ENCODE measurements at places on chromosomes 3 and 15.

- peak; percentile 18 for DNase-seq
These were observed 60.4 kb upstream of the SLC2A2 start for GRCh38 chr3:171086914-171087313.

- DNase-seq = no peak
These were observed 94.0 kb upstream of the MEX3B start for GRCh38 chr15:82139823-82140268.

- peak; percentile 67 for DNase-seq
These were observed 159.6 kb upstream of the KCNH8 start for GRCh38 chr3:18988614-18989229.

DNA sequence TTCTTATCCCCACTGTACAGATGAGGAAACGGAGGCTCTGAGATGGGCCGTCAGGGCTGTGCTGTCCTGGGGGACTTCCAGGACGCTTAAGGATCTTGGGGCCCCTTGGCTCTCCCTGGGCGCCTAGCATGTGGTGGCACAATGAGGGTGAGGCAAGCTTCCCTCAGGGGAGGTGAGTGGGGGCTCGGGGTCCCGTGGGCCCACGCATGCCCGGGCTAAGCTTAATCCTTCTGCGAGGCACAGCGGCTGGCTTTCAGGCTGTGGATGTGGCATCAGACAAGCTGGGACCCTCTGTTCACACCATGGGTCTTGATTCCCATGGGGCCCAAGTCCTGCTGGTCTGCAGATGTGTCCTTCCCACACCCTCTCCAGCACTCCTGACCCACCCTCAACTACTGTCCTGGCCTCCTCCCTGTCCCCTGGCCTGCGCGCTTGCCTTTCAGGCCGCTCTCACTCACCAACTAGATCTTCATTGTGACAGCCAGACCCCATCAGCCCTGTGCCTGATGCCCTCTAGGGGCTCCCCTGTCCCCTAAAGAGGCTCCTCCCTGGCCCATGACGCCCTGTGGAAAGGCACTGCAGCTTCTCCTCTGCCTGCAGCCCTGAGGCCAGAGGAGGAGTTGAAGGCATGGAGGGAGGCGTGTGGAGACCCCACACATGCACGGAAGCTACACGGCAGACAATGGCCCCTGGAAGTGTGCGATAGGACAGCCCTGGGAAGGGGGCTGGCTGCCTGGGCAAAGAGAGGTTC is 11.3 kb downstream of the DUSP7 start:
- no peak for DNase-seq

DNA sequence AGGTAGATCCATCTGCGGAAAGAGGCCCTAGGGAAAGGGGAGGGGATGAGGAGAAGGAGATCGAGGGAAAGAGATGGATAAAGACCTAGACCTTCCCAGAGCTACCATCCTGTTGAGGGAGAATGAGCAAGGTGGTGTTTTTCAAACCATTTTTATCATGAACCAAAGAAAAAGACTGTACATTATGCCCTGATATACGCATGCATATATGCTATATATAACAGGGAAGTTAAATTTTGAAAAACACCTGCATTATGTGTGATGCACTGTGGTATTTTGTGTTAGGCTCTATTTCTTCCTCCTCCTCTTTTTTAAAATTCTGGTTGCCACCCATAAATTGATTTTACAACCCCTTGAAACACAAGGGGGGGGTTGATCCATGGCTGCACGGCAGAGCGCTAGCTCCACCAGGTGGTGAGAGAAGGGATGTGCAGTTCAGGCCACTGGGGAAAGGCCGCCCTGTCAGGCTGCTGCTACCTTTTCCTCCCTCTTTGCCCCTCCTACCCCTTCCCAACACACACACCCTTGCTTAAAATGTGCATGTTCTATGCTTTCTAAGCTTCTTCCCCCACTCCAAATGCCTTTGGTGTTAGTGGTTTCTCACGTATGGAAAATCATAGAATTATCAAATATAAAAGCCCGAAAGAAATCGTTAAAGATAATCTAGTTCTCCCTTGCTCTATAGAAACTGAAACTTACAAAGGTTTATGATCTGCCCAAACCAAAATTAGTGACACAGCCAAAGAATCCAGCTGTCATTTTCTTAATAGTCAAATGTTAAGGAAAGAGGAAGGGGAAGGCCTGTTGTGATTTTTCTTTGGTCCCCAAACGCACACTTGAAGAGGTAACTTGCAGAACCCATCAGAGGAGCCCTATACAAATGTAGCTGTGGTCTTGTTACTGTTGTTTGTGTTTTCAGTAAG is 262.0 kb upstream of the UMPS start:
- peak; percentile 12 for DNase-seq

GRCh38 chr3:77620009-77620408 is 580.1 kb downstream of the ROBO2 start:
- no peak for DNase-seq

- DNase-seq = peak; percentile 96
These were observed 11.7 kb downstream of the ABCC5 start for GRCh38 chr3:184005941-184006507.

GRCh38 chr3:122743581-122744120 is 50.0 kb downstream of the HSPBAP1 start:
- DNase-seq = no peak

GRCh38 chr15:48112242-48112641 is 8.5 kb upstream of the SLC24A5 start:
- no peak for DNase-seq

GRCh38 chr3:77411334-77411733 is 371.4 kb downstream of the ROBO2 start:
- DNase-seq = no peak

DNA sequence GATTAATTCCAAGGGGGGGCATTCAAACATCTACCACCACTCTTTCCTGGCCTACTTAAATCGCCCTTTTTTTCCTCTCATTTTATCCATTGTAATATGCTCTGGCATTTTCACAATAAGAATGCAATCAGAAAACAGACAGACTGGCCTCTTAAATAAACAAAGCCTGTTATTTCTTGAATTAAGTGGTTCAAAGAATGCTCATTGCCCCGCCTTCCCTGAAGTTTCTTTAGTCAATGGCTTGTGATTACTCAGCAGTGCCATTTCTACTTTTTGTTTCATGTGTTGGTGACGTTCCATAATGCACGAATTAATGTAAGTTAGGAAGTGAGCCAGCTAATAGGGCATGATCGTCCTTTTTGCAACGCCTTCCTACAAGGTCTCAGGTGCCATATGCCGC is 68.0 kb downstream of the FBN1 start:
- DNase-seq = no peak

DNA sequence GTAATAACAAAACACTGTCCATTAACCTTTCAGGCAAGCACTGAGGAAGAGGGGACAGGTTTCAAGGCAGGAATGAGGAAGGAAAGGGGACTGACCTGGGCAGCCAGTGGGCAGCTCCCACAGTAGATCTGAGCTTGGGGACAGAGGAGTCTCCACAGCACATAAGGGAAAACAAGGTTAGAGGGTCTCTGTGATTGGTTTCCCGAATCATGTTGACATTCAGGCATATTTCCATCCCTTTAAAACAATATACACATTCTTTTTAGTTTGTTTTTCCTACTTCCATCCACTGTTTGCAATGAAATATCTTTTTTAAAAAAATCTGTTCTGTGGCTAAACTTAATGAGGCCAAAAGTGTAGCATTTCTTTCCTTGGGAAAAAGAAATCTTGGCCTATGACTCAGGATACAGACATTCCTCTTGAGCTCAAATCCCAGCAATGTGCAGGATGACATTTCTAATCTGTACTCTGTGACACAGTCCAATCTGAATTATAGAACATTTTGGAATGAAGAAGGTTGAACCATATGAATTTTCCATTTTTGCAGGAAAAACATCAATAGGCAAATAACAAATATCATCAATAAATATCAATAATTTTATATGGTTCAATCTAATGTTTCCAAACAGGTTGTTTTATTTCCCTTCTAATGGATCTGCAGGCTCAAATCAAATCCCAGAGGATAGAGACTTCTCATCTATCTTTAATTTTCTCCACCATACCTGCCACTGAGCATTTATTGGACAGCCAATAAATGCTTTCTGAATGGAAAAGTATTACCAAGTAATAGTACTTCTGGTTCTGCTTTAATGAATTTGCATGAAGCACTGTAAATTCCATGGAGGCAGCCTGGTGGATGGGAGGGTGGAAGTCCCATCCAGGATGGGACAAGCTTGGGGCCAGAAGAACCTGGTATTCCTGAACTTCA is 54.1 kb downstream of the ITGB5 start:
- no peak for DNase-seq

All from NCI-H2029 (cell line).